ENCODE measurements at places on chromosomes 11 and 22.
A peak's percentile ranks its signal among the peaks of the same experiment; 100 is the strongest.

GRCh38 chr11:90192869-90193582, 29.8 kb downstream of the CHORDC1 start:
- no peak for DNase-seq

DNA sequence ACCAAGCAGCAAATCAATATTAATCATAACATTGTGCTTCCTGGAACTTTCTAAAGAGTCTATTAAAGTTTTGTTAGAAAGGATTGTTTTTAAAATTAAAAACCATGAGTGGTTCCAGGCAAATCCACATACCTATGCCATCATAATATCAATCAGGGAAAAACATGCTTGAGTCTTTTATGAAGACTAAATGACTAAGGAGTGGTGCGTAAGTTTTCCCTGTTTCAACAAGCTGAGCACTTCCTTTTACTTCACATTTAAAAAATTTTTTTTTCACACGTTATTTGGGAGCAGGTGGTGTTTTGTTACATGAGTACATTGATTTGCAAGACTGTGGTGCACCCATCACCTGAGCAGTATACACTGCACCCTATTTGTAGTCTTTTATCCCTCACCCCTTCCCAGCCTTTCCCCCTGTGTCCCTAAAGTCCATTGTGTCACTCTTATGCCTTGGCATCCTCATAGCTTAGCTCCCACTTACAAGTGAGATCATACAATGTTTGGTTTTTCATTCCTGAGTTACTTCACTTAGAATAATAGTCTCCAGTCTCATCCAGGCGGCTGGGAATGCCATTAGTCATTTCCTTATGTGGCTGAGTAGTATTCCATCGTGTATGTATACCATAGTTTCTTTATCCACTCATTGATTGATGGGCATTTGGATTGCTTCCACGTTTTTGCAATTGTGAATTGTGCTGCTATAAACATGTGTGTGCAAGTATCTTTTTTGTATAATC, 1190.3 kb upstream of the RAG2 start:
- no peak for DNase-seq

DNA sequence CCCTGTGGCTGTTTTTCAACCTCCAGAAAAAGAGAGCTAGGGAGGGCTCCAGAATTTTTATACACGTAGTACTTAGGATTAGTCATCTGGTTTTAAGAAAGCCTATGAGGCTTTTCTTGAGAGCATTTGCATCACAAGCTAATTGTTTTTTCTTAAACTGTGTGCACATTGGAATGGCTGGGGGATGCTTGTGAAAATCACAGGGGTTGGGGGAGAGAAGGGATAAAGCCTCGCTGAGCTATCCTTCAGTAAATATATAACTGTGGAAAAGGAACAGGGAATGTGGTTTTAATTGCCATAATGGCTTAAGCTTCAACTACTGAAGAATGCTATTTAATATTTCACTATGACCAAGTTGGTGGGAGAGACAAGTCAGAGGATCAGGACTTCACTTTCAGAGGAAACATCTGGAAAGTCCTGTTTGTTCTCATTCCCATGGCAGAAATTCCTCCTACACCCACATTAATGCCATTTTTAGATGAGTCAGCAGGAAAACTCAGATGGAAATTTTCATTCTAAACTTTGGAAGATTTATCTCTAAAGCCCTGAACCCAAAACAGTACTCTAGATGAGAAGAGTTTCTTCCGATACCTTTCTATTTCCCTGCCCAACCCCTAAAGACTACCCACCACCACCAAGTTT, 591.3 kb downstream of the LRRC4C start:
- DNase-seq: no peak

- no peak for DNase-seq
Observed at GRCh38 chr11:83715927-83716535, 429.9 kb upstream of the CCDC90B start.

GRCh38 chr22:20523086-20523983, 15.9 kb downstream of the MED15 start:
- no peak for DNase-seq

DNA sequence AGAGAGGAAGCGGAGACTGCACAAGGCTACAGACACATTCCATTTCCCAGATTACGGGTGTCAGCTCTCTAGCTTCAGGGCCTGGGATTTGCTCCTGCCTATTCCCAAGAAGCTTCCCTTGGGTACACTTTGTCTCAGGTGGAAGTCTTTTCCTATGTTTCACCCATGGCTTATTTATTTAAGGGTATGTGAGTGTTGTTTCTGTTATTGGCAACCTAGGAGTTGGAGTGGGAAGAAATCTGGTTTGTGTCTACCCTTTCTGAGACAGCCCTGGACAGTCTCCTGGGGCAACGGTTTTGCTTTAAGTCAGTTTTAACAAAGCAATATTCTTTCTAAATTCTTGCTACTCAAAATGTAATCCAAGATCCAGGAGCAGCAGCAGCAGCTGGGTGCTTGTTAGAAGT, 127.0 kb downstream of the MICAL2 start:
- DNase-seq: no peak

- no peak for DNase-seq
Observed at GRCh38 chr11:59284773-59285129, 72.0 kb upstream of the MPEG1 start.

DNA sequence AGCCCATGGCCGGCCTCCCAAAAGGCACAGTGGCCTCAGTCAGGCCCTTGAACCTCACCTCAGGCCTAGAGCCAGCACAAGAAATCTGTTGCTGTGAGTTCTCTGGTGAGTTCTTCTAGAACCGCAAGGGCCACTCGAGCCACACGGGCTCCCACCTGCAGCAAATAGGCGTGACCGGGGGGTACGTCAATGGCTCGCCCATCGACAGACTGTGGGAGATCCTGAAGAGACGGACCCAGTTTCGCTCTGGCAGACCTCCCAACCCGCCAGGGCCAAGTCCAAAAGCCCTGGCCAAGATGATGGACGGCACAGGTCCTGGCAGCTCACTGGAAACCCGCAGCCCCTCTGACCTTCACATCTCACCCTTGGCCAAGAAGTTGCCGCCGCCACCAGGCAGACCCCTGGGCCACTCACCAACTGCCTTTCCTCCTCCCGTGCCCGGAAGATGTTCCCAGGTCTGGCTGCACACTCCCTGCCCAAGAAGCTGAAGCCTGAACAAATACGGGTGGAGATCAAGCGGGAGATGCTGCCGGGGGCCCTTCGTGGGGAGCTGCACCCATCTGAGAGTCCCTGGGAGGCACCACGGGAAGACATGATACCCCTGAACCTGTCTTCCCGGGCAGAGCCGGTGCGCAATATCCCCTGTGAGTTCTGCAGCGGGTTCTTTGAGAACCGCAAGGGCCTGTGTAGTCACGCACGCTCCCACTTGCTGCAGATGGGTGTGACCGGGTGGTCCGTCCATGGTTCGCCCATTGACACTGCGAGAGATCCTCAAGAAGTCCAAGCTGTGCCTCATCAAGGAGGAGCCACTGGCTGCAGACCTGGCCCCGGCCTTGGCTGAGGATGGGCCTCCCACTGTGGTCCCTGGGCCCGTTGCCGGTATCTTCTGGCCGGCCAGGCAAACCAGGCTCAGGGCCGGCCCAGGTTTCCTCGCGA, 544.2 kb upstream of the CCDC179 start:
- no peak for DNase-seq

DNA sequence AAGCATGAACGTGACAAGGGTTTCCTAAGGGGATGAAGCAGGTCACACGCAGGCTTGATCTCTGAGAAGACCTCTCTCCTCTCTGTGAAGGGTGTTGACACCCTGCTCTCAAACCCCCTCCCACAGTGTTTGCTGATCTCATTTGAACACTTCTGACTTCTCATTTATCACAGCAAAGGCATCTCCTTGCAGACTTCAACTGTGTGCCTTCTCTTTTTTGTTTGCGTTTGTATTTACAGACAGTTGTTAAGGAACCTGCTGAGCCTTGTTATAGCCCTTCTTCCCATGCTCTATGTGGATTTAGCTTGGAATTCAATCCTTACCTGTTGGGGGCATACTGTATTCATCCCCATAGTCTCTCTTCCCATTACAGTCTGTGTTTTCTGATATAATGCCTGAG, 206.5 kb downstream of the NELL1 start:
- no peak for DNase-seq

DNA sequence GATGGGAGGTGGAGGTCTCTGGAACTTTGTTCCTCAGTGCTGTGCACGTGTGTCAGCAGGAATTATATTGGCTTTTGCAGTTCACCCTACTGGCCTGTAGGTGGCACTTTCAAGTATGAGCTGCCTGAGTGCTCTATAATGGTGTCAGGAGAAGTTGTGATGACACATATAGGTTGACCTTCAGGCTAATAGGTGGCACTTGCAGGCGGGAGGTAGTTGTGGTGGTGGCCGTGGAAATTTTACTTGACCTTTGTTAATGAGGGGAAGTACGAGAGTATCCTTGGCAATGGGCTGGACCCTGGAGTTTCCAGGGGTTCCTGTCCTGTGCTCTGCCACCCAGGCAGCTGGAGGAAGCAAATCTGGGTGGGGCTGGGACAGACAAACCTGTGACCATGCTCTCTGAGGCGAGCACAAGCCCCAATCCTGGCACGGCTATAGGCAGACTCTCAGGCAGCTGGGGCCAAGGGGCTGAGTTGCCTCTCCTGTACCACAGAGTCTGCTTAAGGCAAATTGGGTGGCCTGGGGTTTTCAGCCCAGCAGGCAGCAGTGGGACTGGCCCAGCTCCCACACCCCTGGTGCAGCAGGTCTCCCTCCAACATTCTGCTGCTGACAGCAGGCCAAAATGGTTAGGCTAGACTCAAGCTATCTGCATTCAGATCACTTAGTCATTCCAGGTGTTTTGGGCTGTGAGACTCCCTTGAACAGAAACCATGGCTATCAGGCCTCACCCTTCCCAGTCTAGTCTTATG, 147.5 kb upstream of the CTSC start:
- no peak for DNase-seq

- no peak for DNase-seq
Observed at GRCh38 chr11:113021111-113021510, 59.9 kb downstream of the NCAM1 start.

GRCh38 chr11:48125866-48126265, 90.7 kb upstream of the OR4B1 start:
- DNase-seq: no peak

GRCh38 chr11:74307434-74307833, 4.0 kb downstream of the P4HA3 start:
- no peak for DNase-seq

- no peak for DNase-seq
Observed at GRCh38 chr11:33616552-33616951, 84.1 kb downstream of the C11orf91 start.

DNA sequence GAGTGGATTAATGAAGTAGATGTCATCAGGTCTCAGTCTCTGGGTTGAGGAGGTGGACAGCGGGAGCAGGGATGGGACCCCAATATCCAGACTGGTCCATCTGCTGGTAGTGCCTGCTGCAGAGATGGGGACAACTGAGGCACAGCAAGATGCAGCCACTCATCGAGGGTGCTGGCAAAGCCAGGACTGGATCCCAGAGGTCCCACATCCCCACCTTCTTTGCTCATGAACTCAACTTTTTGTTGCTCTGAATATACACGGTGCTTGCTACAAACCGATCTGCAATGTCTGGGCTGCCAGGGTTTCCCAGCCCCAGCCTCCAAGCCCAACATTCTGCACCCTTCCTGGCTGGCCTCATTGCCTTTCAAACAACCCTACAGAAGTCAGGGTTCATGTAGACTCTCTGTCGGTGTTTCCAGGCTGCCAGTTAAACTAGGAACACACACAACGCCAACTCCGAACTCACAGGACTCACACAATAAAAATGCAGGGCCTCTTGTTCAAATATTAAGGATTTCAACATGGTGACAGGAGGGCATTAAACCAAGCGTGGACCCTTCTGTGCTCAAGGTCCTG, 168.2 kb downstream of the MN1 start:
- no peak for DNase-seq

GRCh38 chr22:44516841-44517240, 18.8 kb upstream of the RTL6 start:
- no peak for DNase-seq

GRCh38 chr11:31110830-31111229, 258.7 kb downstream of the DCDC1 start:
- DNase-seq: no peak

DNA sequence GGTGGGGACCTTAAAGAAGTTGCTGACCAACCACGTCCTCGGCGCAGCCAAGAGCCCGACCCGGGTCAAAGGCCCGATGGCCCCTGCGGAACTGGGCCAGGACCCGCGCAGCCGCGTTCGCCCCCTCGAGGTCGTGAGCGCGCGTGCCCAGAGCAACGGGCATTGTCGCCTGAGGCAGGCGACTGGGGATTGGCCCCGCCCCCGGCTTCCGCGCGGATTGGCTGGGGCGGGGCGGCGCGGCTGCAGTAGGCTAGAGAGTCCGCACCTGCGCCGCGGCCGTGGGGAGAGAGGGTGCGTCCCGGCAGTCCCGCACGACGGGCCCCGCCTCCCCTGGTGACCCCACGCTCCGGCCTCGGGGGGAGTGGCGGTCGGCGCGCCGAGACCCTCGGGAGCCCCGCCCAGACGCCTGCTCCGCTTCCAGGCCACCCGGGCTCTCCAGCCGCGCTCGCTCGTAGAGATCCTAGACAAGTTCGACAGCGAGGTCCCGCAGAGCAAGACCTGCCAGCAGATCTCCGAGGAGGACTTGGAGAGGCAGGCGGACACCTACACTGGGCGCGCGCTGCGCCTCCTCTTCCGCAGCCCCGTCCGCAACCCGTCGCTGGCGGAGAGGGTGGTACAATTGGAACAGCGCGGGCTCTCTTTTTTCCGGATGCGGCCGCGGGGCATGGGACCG, 8.3 kb upstream of the PPIL2 start:
- DNase-seq: peak; percentile 60
